ENCODE measurements at places on chromosomes 2 and 18.
A peak's percentile ranks its signal among the peaks of the same experiment; 100 is the strongest.

DNA sequence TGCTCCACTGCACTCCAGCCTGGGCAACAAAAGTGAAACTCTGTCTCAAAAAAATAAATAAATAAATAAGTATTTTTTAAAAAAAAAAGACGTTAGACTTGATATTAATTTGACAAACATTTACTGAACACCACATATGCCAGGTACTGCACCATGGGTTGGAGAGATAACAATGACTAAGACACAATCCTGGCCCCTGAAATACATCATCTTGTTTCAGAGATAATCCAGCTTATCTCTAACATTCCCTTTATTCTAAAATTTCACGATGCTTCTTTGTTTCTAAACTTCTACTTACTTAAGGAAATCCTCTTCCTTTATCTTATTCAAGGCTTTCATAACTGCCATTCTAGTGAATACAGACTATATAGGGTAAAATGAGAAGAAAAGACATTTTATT is 55.0 kb upstream of the PEX13 start:
- DNase-seq = no peak

DNA sequence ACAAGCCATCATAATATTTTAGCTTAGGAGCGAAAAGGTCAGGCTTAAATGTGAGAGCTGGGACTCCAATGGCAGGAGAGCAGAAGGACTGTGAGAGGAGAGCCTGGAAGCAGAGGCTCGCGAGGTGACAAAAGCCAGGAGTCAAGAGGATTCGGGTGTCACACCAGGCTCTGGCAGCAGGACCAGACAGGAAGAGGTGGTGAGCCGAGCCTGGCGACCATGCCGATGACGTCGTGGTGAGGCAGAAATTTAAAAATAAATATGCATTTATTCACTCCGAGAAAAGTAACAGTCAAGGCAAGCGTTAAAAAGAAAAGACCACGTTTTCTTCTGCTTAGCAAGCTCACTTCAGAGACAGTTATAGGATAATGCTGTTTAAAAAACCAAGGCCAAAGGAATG is 31.3 kb upstream of the ZNF236 start:
- DNase-seq = no peak

DNA sequence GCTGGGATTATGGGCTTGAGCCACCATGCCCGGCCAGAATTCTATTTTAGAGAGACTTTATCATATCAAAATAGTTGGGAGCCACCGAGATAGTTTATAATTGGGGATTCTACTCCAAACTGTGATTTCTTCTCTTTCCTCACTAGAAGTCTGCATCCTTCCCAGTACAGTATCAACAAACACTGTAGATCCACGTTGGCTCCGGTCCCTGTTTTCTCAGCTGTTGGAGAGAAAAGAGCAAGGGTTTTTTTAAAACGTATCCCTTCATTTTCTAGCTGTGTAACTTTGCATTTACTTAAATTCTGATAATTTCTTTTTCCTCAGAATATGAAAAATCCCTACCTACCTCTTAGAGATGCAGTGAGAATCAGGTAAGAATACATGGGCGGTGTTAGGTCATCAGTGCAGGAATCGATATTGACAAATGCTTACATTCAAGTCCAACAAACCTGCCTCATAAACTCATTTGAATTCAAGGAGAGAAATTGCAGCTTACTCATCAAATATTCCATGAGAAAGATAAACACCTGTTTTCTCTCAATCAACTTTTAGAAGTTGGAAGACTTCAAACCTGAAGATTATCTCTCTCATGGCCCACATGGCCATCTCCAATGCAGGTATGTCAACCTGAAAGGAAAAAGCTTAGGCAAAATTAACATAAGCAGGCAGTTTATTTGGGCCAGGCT is 17.7 kb upstream of the PDCL3 start:
- no peak for DNase-seq

- no peak for DNase-seq
Measured at GRCh38 chr2:68877079-68877772, 6.0 kb upstream of the BMP10 start.

DNA sequence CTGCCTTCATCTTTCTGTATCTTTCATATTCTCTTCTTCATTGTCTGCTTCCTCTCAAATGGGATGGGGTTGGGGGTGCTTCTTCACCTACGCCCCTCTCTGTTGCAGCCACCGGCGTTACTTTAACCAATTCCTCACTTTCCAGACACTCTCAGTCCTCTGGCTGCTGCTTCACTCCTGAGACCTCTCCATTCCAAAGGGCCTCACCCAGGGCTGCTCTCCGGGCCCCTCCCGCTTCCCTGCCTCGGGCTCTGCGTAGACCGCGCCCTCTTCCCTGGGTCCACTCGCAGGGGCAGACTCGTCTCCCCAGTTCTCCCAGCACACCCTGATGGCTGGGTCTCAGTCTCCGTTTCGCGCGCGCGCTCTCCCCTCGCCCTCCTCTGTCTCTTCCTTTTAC is 926 bp downstream of the SERPINB8 start:
- no peak for DNase-seq

GRCh38 chr2:9214873-9215272 is 8.3 kb downstream of the ASAP2 start:
- no peak for DNase-seq

- no peak for DNase-seq
Measured at GRCh38 chr2:75589391-75590105, 28.8 kb upstream of the EVA1A start.

- DNase-seq = no peak
Measured at GRCh38 chr2:121095257-121096080, 189.5 kb downstream of the TFCP2L1 start.

DNA sequence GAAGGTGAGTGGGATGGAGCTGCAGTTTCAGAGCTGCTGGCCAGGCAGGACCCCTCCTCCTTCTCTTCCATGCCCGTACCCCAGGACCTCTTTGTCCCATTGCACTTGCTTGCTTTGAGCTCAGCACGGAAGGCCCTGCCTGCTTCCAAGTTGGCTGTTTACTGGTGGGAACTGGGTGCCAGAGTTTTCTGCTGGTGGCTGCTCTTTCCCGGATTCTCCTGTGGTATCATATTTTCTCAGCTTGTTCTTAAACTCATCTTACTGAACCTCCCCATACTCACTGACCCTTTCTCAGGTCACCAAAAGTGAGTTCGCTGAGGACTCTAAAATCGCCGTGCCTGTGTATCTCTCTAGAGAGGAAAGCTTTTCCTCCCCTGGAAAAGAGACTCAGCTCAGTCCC is 297.7 kb upstream of the TNP1 start:
- no peak for DNase-seq

- no peak for DNase-seq
Measured at GRCh38 chr2:105442056-105442455, 43.2 kb upstream of the FHL2 start.

DNA sequence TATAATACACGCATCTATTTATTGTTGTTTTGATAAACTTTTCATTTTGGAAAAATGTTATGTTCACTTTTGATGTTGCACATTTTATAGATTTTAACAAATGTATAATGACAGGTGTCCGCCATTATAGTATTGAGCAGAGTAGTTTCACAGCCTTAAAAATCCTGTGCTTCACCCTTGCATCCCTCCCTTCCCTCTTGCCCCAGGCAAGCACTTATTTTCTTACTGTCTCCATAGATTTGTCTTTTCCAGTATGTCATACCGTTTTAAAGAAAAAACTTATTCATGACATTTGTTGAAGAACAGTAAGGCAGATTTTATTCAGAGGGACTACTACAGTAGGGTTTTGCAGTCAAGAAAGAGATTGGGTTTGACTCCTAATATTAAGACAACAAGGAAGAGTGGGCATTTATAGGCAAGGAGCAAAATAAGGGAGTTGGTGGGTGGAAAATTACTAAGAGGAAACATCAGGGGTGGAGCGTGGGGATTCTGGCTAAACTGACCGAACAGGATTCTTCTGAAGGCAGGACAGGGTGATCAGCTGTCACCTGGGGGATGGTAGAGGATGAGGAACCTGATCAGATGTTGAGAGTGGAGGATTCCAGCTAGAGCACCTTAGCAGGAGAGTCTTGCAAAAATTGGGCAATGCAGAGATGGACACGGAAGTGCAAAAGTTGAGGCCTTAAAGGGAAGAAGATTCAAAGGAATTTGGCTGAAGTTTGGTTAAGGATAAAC is 108.8 kb downstream of the NCK2 start:
- no peak for DNase-seq

DNA sequence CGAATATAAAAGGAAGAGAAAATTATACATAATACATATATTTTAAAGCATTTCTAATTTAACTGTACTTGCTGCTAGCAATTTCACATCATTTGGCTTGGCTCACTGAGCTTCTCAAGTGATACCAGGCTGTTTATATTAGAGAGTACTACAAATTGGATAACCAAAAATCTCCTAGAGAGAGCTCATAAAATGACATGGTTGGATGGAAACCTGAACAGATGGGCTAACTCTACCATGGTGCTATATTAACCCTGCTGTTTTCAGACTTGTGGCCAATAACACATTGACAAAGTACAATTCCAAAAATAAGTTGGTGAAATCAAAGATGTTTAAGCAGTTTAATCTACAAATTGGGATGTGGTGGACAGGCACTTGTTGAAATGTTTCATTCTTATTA is 364.4 kb upstream of the GCFC2 start:
- DNase-seq = no peak

DNA sequence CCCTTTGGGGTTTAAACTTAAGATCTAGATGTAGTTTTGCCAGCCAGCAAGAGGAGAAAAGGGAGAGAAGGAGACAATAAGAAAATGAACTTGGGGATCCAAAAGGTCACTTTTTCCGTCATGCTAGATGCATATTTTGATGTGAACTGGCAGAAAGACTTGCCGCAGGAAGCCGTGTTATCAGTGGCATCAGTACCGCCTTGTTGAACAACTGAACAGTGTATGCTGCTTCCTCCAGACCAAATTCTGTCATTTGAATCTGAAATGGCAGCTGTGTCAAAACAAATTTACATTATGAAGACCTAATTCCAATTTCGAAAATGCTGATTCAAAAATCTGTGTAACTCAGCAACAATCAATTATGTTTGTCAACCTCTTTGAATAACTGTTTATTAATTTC is 42.1 kb downstream of the TMEM200C start:
- no peak for DNase-seq

DNA sequence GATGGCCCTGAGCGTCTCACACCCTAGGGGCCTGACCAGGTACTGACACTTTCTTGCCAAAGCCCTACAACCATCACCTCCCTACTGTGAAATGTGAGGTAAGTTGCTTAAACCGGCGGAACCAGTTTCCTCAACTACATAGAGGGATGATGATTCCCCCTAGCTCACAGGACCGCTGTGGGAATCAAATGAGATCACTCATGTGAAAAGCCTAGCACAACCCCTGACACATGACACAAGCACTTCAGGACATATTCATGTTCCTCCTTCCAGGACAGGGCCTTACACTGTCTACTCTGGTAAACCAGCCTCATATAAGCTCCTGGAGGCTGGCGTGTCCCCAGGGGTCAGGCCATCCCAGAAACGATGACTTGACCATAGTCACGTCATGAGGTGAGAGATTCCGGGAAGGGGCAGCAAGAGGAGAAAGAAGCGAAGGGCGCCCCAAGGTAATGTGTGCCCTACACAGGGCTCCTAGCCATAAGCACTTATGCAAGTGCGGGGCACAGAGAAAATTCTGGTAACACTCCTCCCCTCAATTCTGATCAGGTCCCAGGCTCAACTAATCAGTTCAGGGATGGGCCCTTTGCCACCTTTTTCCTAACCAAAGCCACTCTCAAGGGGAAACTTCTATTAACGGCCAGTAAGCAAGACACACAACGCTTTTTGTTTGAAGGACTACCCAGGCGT is 49.5 kb downstream of the C2orf42 start:
- DNase-seq = peak; percentile 56

DNA sequence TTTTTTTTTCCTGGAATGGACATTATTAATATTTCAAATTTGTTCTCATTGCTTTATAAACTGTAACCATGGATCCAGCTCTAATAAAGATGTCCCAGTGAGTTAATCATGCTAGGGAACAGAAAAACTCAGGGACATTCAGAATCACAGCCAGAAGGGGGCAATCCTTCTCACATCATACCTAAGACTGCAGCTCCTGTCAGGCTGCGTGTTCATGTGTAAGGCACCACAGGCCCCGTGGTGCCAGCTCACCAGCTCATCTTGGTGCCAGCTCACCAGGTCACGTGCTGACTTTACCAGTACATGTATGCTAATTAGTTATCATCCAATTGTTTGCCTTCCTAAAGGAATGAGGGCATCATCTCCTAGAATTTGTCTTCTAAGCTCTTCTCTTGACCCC is 84.7 kb upstream of the NEDD4L start:
- no peak for DNase-seq

- DNase-seq = no peak
Measured at GRCh38 chr18:52826994-52827393, 487.0 kb downstream of the DCC start.

GRCh38 chr2:72750466-72750865 is 75.4 kb downstream of the EXOC6B start:
- no peak for DNase-seq

DNA sequence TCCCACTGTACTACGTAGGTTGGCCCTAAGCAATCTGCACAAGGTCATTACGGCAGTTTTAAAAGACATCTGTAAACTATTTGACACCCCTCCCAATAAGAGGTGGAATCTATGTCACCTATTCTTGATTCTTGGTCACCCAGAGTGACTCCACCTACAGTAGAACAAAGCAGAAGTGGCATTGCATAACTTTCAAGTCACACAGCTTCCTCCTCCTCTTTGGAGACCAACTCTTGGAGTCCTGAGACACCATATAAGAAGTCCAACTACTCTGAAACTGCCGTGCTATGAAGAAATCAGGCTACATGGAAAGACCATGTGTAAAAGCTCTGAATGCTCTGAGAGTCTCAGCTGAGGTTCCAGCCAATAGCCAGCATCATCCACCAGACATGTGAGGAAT is 253.5 kb upstream of the CDH20 start:
- DNase-seq = no peak

DNA sequence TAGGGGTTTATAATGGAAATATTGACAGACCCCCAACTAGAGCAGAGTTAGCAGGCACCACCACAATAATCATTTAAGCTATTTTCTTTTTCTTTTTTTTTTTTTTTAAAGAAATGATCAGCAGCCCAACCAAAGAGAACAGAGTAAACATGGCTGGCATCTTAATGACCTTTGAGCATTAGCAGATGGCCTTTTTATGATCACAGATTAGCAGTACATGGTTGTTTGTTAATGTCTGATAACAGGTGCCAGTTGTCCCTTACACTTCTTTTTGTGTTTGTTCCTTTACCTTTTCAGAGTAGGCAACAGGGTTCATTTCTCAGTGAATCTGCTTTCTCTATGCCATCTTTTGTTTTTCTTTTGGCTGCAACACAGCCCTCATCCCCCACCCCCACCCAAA is 747.0 kb downstream of the BCL11A start:
- no peak for DNase-seq

GRCh38 chr2:40400336-40400953 is 51.4 kb downstream of the SLC8A1 start:
- DNase-seq = no peak

DNA sequence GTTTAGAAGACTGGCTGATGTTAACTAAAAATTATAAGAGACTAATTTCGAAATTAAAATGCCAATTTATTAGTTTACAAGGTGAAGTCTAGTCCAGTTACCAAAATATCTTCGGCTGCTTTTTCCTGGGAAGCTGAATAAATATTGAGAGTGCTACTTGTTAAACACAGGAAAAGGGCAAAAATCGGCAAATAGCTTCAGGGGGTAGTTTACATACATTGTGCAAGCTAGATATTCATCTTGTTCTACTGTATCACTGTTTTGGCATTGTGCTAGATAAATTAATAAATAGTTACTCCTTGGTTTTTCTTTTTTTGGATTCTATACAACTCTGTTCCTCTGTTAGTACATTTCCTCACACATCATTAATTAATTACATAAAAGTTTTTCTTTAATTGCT is 29.3 kb downstream of the NHEJ1 start:
- DNase-seq = no peak

- no peak for DNase-seq
Measured at GRCh38 chr2:176817061-176817565, 395.5 kb upstream of the HNRNPA3 start.

GRCh38 chr18:4831791-4832375 is 365.2 kb downstream of the AKAIN1 start:
- no peak for DNase-seq
